ENCODE measurements at places on chromosomes 3 and 15.

GRCh38 chr3:125589547-125590122 is 5.7 kb downstream of the OSBPL11 start:
- no peak for DNase-seq

GRCh38 chr3:70312336-70312735 is at the start of gene MDFIC2:
MDFIC2 (minus strand) TSS chr3:70312638; CDS start chr3:70311973, 665 bp downstream.
- no peak for DNase-seq

- DNase-seq, result no peak
Measured at GRCh38 chr3:31220431-31220830, 312.3 kb upstream of the STT3B start.

DNA sequence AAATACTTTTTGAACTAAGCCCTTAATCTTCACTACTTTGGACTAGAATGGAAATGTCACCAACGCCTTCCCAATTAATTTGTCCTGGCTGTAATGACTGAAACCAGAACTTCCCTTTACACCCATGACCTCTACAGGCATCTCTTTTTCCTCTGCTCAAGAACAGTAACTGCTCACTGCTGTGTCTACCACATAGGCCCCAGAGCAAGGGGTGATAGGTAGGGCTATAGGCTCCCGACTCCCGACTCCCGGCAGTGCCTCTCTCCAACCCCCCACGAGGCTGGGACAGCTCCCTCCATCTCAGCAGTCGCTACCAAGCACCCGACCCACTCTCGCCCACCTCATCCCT is 384 bp upstream of the LEKR1 start:
- no peak for DNase-seq

GRCh38 chr3:3281024-3281423 is 101.5 kb upstream of the CRBN start:
- DNase-seq, result no peak

DNA sequence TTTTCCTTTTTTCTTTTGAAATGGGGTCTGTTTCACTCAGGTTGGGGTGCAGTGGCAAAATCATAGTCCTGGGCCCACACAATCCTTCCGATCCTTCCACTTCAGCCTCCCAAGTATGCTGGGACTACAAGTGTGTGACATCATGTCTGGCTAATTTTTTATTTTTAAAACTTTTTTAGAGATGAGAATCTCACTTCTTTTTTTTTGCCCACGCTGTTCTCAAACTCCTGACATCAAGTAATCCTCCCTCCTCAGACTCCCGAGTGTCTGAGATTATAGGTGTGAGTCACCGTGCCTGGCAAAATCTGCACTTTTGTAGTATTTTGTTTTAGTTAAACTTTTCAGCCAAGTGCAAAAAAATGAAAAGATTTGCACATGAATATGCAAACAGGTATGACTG is 171.0 kb downstream of the FNDC3B start:
- no peak for DNase-seq

DNA sequence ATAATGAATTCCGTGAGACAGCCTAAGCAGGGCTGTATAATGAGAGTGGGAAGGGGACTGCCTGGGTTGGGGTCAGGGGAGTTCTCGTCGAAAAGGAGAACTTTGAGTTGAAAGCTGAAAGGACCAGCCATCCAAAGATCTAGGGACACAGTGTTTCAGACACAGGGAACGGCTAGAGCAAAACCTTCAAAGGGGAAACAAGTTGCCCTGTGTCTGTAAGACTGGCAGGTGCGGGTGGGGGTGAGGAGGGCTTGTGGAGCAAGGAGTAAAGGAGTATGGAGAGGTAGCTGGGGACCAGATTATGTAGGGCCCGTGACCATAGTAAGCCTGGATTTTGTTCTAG is 1.3 kb upstream of the SRP14 start:
- DNase-seq, result no peak

- no peak for DNase-seq
Measured at GRCh38 chr3:108524537-108524936, 14.1 kb upstream of the MYH15 start.

DNA sequence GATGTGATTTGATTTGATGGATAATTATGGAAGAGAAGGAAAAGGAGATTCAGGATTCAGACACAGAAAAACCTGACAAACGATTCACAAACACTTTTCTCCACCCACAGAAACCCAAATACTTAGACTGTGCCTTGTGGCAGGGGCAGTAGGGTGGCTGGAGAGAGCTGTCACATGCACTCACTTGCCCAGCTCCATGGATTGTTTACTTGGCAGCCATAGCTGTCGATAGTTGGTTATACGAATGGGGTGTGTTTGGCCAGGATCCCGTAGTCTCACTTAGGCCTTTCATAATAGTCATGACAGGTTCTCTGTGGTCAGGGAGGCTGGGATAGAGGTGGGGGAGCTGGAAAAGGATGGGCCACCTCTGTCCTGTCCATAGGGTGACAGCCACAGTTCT is 76.9 kb downstream of the CACNA1D start:
- DNase-seq, result no peak

DNA sequence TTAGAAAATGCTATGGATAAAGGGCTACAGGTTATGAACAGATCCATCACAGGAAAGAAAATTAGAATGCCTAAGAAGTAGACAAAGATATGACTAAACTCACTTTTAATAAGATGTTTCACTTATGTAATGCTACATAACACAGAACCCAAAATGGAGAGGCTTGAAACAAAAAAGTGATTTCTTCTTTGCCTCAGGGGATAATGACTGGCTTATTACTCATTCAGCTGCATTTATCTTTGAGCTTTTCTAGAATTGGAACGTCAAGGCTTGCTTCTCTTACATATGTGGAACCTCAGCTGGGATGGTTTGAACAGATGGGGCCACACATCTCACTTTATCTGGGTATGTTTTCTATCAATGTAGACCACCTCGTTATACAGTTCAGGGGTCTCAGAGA is 120.6 kb upstream of the EPHA3 start:
- DNase-seq, result no peak

DNA sequence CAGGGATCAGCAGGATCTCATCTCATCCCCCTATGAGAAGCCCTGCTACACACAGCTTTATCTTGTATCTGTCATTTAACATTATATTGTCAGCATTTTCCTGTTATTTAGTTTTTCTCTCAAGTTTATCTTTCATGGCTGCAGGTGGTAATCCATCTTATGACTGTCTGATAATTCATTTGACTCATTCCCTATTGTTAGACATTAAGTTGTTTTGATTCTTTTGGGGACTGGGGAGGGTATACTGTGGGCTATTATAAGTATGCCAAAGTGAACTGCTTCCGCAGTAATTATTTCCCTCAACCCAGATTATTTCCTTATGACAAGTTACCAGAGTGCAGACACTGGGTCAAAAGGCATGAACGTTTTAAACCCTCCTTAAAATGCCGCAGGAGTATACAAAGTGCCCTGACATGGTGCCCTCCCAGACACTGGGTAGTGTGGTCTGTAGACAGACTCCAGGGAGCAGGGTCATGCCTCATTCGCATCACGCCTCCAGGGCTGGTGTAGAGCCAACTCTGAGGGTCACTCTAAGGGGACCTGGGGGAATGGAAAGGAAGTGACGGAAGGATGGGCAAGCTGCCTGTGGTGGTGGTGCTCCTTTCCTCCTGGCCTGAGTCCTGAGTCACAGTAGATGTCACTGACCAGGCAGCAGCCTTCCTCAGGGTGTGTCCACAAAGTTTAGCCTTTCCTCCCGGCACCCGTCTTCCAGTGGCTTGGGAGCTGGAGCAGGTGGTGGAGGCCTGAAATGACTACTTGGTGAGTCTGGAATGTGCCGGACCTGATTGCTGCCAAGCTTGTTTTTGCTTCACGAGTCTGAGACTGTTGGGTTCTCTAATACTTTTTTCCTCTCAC is 11.6 kb downstream of the GPR160 start:
- no peak for DNase-seq
